ENCODE measurements at places on chromosomes 16 and 17. TPM values are rescaled to one million over a fixed set of nuclear protein-coding genes. Genes with fewer than 3 reads are reported as not detected.

The KRT33A gene
- not detected for total RNA-seq

GRCh38 chr17:58270476-58271215 lies 10.1 kb downstream of the MPO start:
- no peak for DNase-seq
- H3K4me3 ChIP-seq, result no peak overlapping the region
- no peaks in the 10 kb centered on the region for H3K36me3 ChIP-seq
- H3K4me1 ChIP-seq, result no peaks in the 10 kb centered on the region
- H3K27me3 ChIP-seq, result peaks cover 7% of the 10 kb centered on the region

GRCh38 chr16:54033747-54034146 lies 252.8 kb downstream of the IRX3 start:
- no peaks in the 10 kb centered on the region for H3K4me1 ChIP-seq
- no peak overlapping the region for H3K27ac ChIP-seq
- H3K4me3 ChIP-seq, result no peak overlapping the region

DNA sequence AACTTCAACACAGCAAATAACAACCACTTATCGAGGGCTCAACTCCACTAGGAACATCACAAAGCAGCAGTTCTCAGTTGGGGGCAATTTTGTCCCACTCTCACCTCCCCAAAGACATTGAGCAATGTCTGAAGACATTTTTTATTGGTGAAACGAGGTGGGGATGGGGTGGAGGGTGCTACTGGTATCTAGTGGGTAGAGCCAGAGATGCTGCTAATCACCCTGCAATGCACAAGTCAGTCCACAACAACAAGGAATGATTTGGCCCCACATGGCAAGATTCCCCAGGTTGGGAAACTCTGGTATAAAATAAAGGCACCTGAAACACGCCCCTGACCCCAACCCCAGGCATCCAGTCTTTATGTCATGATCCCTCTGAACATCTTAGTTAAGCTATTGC lies 33.3 kb downstream of the TLE7 start:
- no peak overlapping the region for H3K4me3 ChIP-seq
- no peaks in the 10 kb centered on the region for H3K36me3 ChIP-seq
- DNase-seq, result no peak
- H3K27ac ChIP-seq, result no peak overlapping the region

The EIF5A gene
- total RNA-seq, result 1,262 TPM

DNA sequence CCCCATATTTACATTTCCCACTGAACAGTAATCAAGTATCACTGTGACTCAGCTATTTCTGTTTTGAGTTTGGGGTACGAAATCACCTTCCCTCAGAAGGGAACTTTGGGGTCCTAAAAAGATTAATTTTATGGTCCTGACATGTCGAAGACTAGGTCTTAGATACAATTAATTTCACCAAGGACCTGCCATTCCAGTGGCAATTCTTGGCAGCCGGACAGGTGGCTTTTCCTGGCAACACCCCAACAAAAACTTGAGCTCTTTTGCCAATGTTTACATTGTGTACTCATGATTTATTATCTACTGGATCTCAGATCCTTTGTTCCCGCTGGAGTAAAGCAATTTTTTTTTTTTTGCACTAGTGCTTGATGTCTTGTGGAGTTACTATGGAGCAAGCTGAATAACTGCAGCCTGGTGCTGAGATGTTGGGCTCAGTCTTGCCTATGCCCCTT lies 14.4 kb downstream of the SLFN5 start:
- peaks cover 31% of the 10 kb centered on the region for H3K36me3 ChIP-seq
- H3K27me3 ChIP-seq, result no peaks in the 10 kb centered on the region
- no peak overlapping the region for H3K27ac ChIP-seq
- DNase-seq, result no peak
- H3K4me1 ChIP-seq, result peaks cover 32% of the 10 kb centered on the region

DNA sequence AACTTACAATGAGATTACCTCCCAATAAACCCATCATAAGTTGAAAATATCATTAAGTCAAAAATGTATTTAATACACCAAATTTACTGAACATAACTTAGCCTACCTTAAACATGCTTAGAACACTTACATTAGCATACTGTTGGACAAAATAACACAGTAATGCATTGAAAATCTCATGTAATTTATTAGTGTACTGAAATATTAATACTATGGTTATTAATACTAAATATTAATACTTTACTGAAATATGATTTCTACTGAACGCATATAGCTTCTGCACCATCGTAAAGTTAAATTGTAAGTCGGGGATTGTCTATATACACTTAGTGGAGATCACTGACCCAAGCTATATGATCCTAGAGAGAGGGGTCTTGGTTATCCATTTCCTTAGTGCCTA lies 4.3 kb downstream of the USP32 start:
- H3K27ac ChIP-seq, result no peak overlapping the region
- DNase-seq, result no peak
- no peaks in the 10 kb centered on the region for H3K27me3 ChIP-seq
- H3K4me1 ChIP-seq, result peaks cover 50% of the 10 kb centered on the region
- H3K4me3 ChIP-seq, result no peak overlapping the region

- DNase-seq, result peak; percentile 40
- H3K27me3 ChIP-seq, result peaks cover 3% of the 10 kb centered on the region
- H3K36me3 ChIP-seq, result peaks cover 5% of the 10 kb centered on the region
- peaks cover 21% of the 10 kb centered on the region for H3K4me1 ChIP-seq
Measured at GRCh38 chr17:3754458-3755334, 31.0 kb downstream of the HASPIN start.

- peak; percentile 67 for DNase-seq
- no peaks in the 10 kb centered on the region for H3K36me3 ChIP-seq
- peaks cover 6% of the 10 kb centered on the region for H3K4me1 ChIP-seq
- H3K4me3 ChIP-seq, result peak overlapping the region; percentile 38
- H3K27ac ChIP-seq, result no peak overlapping the region
Measured at GRCh38 chr17:58531661-58532554, 17.5 kb upstream of the MTMR4 start.

GRCh38 chr16:66911112-66911511 lies 7.6 kb downstream of the CDH16 start:
- H3K27me3 ChIP-seq, result peaks cover under 1% of the 10 kb centered on the region
- no peaks in the 10 kb centered on the region for H3K36me3 ChIP-seq
- H3K4me1 ChIP-seq, result peaks cover 5% of the 10 kb centered on the region

The ZFP90 gene
- total RNA-seq, result 19.3 TPM

The AANAT gene
- not detected for total RNA-seq

The ARL6IP1 gene
- total RNA-seq, result 105 TPM

DNA sequence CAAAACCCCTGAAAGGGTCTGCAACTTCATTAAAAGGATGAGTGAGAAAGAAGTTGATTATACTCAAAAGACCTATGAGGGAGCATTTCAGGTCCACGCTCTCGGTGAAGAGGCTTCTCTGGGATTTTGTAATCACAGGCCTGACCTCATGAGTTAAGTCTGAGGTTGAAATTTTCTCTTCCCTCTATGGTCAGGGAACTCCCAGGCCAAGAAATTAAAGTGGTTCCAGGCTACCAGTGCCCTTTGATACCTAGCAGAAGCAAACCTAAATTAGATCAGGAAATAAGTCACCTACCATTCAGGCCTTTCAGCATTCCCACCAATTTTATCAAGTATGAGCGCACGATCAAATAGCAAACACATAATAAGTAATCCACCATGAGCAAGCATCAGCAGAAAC lies 27.9 kb downstream of the MBTD1 start:
- no peak overlapping the region for H3K27ac ChIP-seq
- H3K4me1 ChIP-seq, result peaks cover 16% of the 10 kb centered on the region
- H3K36me3 ChIP-seq, result peaks cover 2% of the 10 kb centered on the region
- H3K4me3 ChIP-seq, result no peak overlapping the region

The RSKR gene
- 42.9 TPM for total RNA-seq

DNA sequence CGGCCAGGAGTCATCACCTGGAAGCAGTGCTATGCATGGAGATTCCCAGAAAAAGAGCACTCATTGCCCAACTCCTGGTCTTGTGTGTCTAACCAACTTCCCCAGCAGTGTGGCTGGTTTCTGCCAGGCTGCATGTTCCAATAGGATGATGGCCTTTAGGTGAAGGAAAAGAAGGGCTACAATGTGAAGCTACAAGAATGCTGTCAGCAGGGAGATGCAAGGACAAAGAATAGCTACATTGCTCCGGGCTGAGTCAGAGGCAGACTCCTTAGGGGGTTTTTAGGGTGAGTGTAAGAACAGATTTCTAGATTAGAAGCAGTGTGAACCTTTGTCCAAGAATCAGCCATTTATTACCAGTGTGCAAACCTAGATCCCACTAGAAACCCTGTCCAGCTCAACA lies 63.0 kb upstream of the DNAH9 start:
- H3K4me1 ChIP-seq, result no peaks in the 10 kb centered on the region
- no peak overlapping the region for H3K27ac ChIP-seq
- H3K36me3 ChIP-seq, result no peaks in the 10 kb centered on the region
- H3K4me3 ChIP-seq, result no peak overlapping the region

The SCO1 gene
- 42.0 TPM for total RNA-seq

- H3K4me3 ChIP-seq, result no peak overlapping the region
- H3K27me3 ChIP-seq, result peaks cover 4% of the 10 kb centered on the region
- H3K27ac ChIP-seq, result no peak overlapping the region
- H3K36me3 ChIP-seq, result no peaks in the 10 kb centered on the region
- H3K4me1 ChIP-seq, result peaks cover 5% of the 10 kb centered on the region
Measured at GRCh38 chr17:64950871-64951270, 31.6 kb upstream of the LRRC37A3 start.

- H3K27me3 ChIP-seq, result no peaks in the 10 kb centered on the region
- H3K4me1 ChIP-seq, result no peaks in the 10 kb centered on the region
- peaks cover 15% of the 10 kb centered on the region for H3K36me3 ChIP-seq
- no peak overlapping the region for H3K4me3 ChIP-seq
- no peak overlapping the region for H3K27ac ChIP-seq
Measured at GRCh38 chr16:69260019-69260418, 51.1 kb upstream of the VPS4A start.

- no peak overlapping the region for H3K27ac ChIP-seq
- no peaks in the 10 kb centered on the region for H3K36me3 ChIP-seq
- no peak overlapping the region for H3K4me3 ChIP-seq
Measured at GRCh38 chr16:79772784-79773183, 172.2 kb upstream of the MAF start.

DNA sequence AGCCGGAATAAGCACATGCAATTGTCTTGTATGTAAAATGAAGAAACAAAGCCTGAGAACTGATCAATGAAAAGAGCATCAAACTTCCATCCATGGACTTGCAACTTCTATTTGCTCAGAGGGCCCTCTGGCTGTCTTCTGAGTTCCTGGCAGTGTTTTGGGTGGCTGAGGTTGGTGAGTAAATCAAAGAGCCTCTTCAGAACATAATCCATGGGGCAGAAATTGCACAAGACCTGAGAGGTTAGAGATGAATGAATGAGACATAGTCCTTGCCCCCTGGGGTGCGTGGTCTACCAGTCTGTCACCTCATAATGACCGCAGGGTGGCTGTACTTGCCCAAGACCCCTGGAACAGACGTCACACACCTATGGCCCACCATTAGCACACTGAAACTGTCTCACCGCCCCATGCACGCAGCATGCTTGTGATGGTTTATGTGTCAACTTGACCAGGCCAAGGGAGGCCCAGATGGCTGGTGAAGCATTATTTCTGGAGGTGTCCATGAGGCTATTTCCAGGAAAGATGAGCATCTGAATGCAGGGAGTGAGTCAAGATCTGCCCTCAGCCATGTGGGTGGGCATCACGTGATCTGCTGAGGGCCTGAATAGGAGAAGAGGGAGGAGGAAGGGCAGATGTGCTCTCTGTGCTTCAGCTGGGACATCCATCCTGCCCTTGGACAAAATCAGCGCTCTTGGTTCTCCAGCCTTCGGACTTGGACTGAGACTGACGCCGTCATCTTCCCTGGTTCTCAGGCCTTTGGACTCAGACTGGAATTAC lies 8.3 kb downstream of the PIK3R6 start:
- no peaks in the 10 kb centered on the region for H3K27me3 ChIP-seq
- H3K4me3 ChIP-seq, result peak overlapping the region; percentile 35
- peak overlapping the region; percentile 77 for H3K27ac ChIP-seq
- peaks cover 60% of the 10 kb centered on the region for H3K4me1 ChIP-seq
- DNase-seq, result no peak

The SMIM5 gene
- 0.05 TPM for total RNA-seq

DNA sequence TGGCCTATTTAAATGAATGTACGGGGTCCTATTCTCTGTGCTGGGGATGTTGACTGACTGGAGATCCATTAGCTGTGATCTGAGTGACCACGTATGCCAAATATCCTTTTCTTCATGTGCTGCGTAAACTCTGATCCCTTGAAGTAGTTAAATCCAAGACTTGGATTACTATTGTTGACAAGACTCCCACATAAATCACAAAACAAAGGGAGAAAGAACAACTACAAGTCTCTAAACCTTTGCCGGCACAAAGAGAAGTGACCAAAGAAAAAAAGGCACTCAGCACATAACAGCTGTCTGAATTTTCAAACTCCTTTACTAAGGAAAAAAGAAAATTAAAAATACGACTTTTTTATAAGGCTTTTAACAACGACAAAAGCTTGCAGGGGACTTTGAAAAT lies 559.9 kb upstream of the CDH8 start:
- no peaks in the 10 kb centered on the region for H3K36me3 ChIP-seq
- H3K4me1 ChIP-seq, result no peaks in the 10 kb centered on the region
- no peaks in the 10 kb centered on the region for H3K27me3 ChIP-seq
- no peak overlapping the region for H3K4me3 ChIP-seq

- H3K27ac ChIP-seq, result no peak overlapping the region
- DNase-seq, result no peak
- H3K4me1 ChIP-seq, result no peaks in the 10 kb centered on the region
- no peak overlapping the region for H3K4me3 ChIP-seq
- no peaks in the 10 kb centered on the region for H3K36me3 ChIP-seq
Measured at GRCh38 chr17:13635951-13636350, 34.2 kb upstream of the HS3ST3A1 start.

- H3K27ac ChIP-seq, result no peak overlapping the region
- H3K36me3 ChIP-seq, result no peaks in the 10 kb centered on the region
- peaks cover 6% of the 10 kb centered on the region for H3K4me1 ChIP-seq
- peaks cover 36% of the 10 kb centered on the region for H3K27me3 ChIP-seq
- H3K4me3 ChIP-seq, result no peak overlapping the region
- no peak for DNase-seq
Measured at GRCh38 chr16:67396159-67397035, 3.1 kb upstream of the TPPP3 start.

The MT1E gene
- total RNA-seq, result 135 TPM

DNA sequence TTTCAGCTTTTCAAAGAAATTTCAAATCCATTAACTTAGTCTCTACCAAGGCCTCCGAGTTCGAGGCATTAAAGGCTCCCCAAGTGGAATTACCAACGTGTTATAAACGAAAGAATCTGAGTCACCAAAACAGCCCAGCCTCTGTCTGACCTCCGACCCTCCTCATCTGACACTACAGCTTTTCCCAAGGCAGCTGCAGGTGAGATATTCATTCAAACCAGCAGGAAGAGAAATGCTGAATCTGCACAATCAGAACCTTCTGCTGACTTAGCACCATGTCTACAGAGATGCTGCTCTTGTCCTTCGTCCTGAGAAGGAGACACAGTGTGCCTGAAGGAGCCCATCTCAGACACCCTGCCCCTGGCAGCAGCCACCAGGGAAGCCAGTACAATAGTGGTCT lies 30.5 kb downstream of the GRIN2A start:
- no peaks in the 10 kb centered on the region for H3K36me3 ChIP-seq
- no peak overlapping the region for H3K27ac ChIP-seq
- no peaks in the 10 kb centered on the region for H3K27me3 ChIP-seq
- no peak overlapping the region for H3K4me3 ChIP-seq
- H3K4me1 ChIP-seq, result no peaks in the 10 kb centered on the region
- DNase-seq, result no peak

All from activated T-helper 1 cell treated with anti-CD3 and anti-CD28 coated beads, Interleukin-12 subunit alpha, Interleukin-12 subunit beta, Interleukin-2, Interleukin-4 antibody, amounts not matched to agents 30 ng/mL and 10 ng/mL and 1 ng/mL, durations not matched to agents 14 hours and 24 hours and 36 hours (primary cell).